Central memory CD8-positive, alpha-beta T cell (primary cell): ENCODE measurements at places on chromosomes 16 and 17.

DNA sequence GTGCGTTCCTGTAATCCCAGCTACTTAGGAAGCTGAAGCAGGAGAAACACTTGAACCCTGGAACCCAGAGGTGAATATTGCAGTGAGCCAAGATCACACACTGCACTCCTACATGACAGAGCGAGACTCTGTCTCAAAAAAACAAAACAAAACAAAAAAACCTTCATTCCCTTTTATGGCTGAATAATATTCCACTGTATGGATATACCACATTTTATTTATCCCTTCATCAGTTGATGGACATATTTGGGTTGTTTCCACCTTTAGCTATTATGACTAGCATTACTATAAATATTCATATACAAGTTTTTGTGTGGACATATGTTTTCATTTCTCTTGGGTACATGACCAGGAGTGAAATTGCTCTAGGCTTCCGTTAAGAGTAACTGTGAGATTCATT is 30.9 kb upstream of the PRKCA start:
- no peak overlapping the region for H3K4me3 ChIP-seq
- H3K27me3 ChIP-seq, result peaks cover 17% of the 10 kb centered on the region
- DNase-seq, result no peak
- H3K36me3 ChIP-seq, result no peaks in the 10 kb centered on the region
- H3K4me1 ChIP-seq, result no peaks in the 10 kb centered on the region

- no peak overlapping the region for H3K4me3 ChIP-seq
- peaks cover 5% of the 10 kb centered on the region for H3K36me3 ChIP-seq
- DNase-seq, result no peak
- H3K4me1 ChIP-seq, result no peaks in the 10 kb centered on the region
- no peak overlapping the region for H3K27ac ChIP-seq
- no peaks in the 10 kb centered on the region for H3K27me3 ChIP-seq
Observed at GRCh38 chr17:68542698-68543463, 30.7 kb downstream of the PRKAR1A start.

GRCh38 chr17:537133-537532 is 177.5 kb downstream of the VPS53 start:
- peaks cover 10% of the 10 kb centered on the region for H3K4me1 ChIP-seq
- H3K27ac ChIP-seq, result no peak overlapping the region
- H3K27me3 ChIP-seq, result no peaks in the 10 kb centered on the region
- peaks cover 37% of the 10 kb centered on the region for H3K36me3 ChIP-seq

DNA sequence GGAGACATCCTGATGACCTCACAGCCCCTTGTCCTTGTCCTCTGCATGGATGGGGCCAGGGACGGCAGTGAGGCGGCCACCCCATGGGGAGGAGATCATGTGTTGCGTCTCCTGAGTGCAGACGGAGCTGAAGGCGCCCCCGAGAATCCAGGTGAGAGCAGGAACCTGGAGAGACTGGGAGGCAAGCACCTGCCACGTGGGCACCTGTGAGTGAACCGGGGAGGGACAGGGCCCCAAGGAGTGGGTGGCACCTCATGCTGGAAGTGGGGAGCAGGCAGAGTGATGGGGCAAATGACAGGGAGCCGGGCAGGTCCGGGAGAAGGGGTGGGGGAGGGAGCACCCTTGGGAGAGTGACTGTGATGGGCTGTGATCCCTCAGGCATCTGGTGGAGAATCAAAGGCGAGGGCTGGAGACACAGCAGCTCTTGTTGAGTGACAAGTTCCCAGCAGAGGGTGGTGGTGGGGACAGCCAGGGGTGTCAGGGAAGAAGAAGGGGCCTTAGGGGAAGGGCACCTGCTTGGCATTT is 174.3 kb upstream of the CHMP6 start:
- H3K27ac ChIP-seq, result peak overlapping the region; percentile 52
- peaks cover 6% of the 10 kb centered on the region for H3K36me3 ChIP-seq
- peaks cover 39% of the 10 kb centered on the region for H3K4me1 ChIP-seq
- no peak overlapping the region for H3K4me3 ChIP-seq

DNA sequence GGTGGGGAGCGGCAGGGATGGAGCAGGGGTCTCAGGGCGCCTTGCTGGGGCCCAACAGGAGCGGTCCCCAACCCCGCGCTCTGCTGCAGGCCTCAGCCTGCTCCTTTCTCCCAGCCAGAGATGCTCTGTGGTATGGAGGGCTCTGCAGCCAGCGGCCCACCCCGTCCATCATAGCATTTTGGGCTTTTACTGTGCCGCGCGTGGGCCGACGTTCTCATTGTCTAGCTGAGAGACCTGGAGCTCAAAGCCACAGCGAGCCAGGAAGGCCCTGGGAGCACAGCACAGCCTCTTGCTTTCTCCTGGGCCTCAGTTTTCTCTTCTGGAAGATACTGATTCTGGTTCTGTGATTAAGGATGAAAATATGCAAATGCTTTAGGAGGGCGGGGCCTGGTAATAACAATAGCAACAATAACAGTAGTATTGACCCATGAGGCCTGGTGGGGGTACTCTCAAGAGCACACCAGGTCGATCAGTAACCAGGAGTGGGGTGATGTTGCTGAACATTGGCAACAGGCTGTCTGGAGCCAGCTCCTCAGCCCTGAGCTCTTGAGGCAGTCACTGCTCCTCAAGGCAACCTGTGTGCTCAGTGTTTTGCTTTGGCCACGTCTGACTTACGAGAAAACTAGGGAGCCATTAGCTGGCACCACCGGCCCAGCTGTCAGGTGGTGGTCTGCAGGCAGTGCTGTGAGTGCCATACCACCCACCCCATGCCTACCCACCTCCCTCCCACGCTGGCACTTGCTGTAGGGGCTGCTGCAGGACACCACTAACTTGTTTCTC is 1.1 kb upstream of the RASD1 start:
- no peak overlapping the region for H3K27ac ChIP-seq
- peaks cover 8% of the 10 kb centered on the region for H3K4me1 ChIP-seq
- H3K36me3 ChIP-seq, result peaks cover 3% of the 10 kb centered on the region
- DNase-seq, result no peak

DNA sequence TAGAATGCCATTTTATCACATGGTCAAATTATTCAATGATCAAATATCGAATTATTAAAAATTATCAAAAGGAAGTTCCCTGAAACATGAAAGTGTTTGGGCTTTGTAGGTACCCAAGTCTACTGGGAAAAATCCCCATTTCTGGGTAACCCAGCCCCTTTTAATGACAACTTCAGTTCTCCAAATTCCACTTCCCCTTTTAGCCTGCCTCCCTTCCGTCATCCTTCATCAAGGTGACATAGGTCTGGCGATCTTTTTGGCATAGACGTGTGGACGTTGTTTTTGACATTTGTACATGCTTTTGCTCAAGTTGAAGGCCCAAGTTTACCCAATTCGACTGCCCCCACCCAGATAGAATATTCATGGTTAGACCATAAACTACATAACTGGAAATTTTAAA is 660.9 kb downstream of the MAF start:
- H3K27me3 ChIP-seq, result no peaks in the 10 kb centered on the region
- no peak for DNase-seq
- no peaks in the 10 kb centered on the region for H3K4me1 ChIP-seq
- no peak overlapping the region for H3K4me3 ChIP-seq

DNA sequence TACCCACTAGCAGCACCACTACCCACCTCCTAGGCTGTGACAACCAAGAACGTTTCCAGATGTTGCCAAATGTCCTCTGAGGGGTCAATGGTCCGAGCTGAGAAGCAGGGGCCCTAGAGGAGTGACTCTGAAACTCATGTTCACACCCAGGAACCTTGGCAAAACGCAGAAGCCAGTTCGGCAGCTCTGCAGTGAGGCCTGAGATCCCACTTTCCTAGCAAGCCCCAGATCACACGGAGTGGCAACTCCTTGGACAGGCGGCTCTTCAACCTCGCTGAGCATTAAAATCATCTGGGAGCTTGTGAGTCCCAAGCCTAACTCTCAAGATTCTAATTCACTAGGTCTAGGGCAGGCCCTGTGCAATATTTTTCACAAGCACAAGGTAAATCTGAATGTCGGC is 17.3 kb downstream of the ELAC2 start:
- no peak overlapping the region for H3K4me3 ChIP-seq
- H3K4me1 ChIP-seq, result peaks cover 9% of the 10 kb centered on the region
- no peak overlapping the region for H3K27ac ChIP-seq
